ENCODE measurements at places on chromosomes 16 and 17. TPM values are rescaled to one million over a fixed set of nuclear protein-coding genes. Genes with fewer than 3 reads are reported as not detected.

Gene NOTUM
- total RNA-seq = 0.33 TPM

Gene GSDMA
- total RNA-seq = not detected

Gene CCDC200
- total RNA-seq = not detected

Gene KRT15
- total RNA-seq = 2.5 TPM

Data from A549 treated with AZD2906 at 1 μM for 4 hours (cell line).